ENCODE measurements at places on chromosomes 16 and 17. TPM values are rescaled to one million over a fixed set of nuclear protein-coding genes. Genes with fewer than 3 reads are reported as not detected.

The ZNF668 gene
- total RNA-seq: 20.3 TPM

The CA4 gene
- total RNA-seq: not detected

DNA sequence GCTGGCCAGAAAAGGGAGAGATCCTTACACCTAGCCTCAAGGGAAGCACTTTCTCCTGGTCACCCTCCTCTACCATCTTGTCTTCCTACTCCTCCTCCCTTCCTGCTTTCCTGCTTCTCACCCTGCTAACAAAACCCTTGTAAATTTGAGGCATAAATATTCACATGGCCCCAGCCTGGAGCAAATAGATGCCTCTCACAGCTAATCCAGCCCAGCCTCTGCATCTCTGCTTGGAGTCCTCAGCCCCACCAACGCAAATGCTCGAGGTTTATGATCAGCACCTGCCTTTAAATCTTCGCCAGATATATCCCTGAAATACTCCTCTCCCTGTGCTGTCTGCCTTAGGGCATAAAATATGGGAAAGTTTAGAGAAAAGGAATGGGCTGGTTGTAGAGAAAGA lies 205.2 kb upstream of the CDH5 start:
- no peak for DNase-seq

DNA sequence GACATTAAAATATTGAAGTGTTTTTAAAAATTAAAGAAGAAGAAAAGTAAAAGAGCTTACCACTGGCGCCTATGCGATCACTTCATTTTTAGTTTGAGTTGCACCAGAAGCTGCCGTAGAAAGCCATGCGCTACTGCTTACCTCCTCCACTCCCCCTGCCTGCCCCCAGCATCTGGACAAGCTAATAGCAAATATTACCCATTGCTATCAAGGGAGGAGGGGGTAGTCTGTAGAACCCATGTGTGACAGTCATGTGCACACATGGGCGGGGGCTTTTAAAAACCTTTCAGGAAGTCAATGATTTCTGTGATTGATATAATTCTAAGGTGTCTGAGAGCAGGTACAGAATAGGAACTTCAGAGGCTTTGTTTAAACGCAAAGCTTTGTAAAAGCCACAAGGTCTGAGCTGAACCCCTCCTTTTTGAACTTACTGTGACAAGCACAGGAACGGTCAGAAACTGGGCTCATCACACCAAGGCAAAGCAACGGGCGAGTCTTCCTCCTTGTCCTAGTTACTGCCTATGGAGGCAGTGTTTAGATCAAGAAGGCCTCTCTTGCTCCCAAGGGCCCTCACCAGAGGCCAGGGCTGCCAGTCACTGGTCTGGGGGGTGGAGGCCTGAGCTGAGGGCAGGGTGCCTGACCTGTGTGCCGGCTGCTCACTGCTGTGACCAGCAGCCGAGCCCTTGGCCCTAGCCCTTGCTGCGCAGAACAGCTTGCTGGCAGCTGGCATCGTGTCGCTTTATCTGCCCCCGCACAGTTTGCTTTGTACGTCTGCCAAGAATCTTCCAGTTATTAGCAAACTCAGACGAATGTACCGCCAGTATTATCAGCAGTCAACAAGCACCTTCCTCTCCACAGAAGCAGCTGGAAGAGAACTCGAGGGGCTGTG lies 15.0 kb downstream of the GINS2 start:
- DNase-seq: no peak

The ZNF830 gene
- 13.6 TPM for total RNA-seq

GRCh38 chr17:80955671-80956280 lies 35.9 kb upstream of the CHMP6 start:
- no peak for DNase-seq

The TMC7 gene
- not detected for total RNA-seq

The NLGN2 gene
- 0.87 TPM for total RNA-seq

DNA sequence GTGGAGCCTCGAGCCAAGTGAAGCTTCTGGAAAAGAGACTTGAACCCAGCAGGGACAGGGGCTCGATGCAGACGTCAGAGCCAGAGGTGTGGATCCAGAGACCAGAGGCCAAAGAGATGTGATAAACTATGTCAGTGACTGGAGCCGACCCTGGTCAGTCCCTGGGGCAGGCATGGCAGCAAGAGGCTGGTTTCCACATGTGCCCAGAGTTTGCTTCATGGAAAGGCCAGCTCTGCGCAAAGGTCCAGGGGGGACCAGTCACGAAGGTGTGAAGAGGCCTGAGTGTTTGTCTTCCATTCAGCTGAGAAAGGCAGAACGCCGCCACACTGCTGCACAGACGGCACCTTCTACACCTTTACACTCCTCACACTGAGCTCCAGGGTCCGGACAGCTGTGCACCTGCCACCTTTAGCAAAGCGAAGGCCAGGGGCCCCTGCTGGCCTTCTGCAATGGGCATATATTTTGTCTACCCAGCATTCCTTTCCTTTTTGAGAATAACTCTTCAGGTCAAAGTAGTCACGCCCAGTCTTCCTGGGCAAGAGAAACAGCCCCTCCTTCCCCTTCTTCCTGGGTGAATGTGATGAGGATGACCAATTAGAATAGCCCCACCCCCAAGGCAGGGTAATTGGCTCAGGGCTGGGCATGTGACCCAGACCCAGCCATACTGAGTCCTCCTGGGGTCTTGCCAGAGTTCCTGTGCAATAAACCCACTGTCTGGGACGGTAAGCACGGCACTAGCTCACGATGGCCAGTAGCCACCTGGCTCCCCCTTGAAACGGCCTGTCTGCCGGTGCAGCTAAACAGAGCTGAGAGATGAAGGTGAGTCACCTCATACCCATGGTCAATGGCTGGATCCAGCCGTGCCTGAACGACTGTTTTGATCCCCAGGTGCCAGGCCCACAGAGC lies 2.3 kb upstream of the RPH3AL start:
- DNase-seq: no peak

GRCh38 chr16:74788108-74788507 lies 13.5 kb upstream of the FA2H start:
- no peak for DNase-seq

The CHRNE gene
- total RNA-seq: 0.10 TPM

DNA sequence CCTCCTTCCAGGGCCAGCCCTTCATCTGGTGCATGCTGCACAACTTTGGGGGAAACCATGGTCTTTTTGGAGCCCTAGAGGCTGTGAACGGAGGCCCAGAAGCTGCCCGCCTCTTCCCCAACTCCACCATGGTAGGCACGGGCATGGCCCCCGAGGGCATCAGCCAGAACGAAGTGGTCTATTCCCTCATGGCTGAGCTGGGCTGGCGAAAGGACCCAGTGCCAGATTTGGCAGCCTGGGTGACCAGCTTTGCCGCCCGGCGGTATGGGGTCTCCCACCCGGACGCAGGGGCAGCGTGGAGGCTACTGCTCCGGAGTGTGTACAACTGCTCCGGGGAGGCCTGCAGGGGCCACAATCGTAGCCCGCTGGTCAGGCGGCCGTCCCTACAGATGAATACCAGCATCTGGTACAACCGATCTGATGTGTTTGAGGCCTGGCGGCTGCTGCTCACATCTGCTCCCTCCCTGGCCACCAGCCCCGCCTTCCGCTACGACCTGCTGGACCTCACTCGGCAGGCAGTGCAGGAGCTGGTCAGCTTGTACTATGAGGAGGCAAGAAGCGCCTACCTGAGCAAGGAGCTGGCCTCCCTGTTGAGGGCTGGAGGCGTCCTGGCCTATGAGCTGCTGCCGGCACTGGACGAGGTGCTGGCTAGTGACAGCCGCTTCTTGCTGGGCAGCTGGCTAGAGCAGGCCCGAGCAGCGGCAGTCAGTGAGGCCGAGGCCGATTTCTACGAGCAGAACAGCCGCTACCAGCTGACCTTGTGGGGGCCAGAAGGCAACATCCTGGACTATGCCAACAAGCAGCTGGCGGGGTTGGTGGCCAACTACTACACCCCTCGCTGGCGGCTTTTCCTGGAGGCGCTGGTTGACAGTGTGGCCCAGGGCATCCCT lies 7.4 kb downstream of the NAGLU start:
- DNase-seq: no peak

DNA sequence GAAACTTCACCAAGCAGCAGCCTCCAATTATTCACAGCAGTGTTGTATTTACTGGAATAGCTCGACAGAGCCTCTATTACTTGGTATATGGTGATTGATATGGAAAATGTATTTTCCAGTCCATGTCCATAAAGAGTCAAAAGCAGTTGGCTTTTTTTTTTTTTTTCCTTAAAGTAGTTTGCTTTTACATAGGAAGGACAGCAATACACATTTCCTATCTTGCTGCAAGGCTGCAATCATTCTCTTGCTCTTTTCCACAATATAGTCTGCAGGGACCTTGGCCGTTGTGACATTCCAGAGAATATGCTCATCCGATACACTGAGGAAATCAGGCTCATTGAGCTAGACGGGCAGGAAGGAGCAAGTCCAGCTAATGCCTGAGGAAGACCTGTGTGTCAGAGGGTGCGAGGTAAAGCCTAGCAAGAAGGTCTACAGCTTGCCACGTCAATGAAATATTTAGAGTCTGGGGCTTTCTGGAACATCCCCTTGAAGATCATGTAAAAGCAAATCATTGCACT lies 131.1 kb downstream of the ENGASE start:
- DNase-seq: no peak

The CTRL gene
- total RNA-seq: 3.6 TPM

DNA sequence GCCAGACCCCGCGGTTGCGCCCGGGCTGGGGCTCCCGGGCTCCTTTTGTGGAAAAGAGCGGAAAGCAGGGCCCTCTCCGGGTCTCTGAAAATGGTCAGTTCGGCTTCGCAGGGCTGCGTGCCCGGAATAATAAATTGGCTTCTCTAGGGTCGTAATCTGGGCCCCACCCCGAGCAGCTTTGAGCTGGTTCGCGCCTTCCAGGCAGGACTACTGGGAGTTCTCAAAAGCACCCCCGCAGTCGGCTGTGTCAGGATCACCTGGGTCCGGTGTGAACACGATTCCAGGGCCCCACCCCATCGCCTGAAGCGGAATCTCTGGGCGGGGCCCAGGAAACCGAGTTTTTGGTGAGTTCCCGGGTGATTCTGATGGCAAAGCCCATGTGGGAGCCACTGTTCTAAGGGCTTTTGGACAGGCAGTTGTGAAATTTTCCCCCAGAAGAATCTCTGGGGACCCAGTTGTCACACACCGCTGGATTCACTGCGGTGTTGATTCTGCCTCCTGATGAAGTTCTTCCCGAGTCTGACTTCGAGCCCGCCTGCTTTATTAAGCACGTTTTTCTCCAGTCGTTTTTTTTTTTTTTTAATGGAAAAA lies 77.0 kb downstream of the MRC2 start:
- DNase-seq: no peak

GRCh38 chr16:86471896-86472295 lies 38.4 kb upstream of the FOXF1 start:
- DNase-seq: no peak

The CCL1 gene
- total RNA-seq: not detected

The TP53TG3F gene
- total RNA-seq: not detected

GRCh38 chr17:7056386-7056785 lies 12.5 kb upstream of the SLC16A11 start:
- DNase-seq: no peak

DNA sequence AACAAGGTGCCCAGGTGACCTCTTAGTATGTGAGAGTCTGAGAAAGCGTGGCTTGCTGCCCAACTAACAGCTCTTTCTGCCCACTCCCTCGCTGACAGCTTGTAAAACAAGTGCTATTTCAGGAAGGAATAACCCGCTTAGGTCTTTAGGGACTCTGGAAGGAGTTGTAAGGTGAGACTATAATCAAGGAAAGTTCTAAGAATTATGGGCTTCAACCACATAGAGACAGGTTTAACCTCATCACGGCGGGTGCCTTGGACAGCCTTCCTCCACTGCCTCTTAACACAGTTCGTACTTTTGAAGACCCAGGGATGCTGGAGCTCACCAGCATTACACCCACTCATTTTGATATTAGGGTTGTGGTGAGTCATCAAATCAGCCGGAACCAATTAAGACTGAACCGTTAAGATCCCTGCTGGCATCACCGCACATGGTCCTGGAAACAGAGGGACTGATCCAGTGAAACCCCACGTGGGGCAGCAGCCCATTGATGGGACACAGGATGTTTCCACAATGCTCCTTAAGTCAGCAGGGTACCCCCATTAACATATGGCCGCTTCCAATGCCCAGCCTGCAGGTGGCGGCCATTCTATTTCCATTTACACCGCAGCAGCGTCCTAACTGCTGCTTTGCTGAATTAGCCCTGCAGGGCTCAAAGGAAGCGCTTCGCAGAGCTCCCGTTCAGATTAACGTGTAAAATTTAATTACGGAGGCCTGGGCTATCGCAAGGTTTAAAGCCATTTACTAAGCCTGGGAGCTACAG lies 176.6 kb upstream of the SDK2 start:
- DNase-seq: no peak

DNA sequence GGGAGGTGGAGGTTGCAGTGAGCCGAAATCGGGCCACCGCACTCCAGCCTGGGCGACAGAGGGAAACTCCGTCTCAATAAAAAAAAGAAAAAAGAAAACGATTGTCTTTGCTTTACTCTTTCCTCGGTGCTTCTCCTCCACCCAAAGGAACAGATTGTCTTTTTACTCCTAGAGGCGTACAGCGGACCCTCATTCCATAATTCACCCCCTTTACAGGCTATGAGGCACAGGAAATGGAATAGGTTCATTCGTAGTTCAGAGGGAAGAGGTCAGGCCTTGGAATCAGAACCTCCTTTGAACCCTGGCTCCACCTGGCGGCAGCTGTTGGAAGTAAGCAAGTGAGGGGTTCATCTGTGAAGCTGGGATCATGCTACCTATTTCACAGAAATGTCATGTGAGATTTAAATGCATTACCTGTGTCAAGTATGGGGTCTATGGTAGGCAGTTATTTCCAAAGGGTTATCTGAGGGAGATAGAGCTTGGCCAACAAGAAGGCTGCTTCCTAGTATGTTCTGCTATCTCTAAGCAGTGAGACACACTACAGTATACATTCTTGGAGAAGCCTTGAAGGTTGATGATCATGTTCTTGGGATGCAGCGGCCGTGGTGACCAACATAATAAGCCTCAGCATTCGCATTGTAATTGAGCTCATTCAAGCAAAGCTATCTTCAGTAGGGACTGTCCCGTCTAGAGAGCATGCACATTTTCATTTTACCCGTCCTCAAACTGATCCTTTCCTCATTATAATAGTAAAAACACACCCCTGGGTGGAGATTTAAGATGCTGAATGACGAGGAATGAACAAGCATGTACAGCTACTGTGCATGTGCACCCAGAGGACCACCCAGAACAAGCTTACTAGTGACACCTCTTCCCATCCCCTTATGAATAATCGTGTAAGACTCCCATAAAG lies 18.7 kb upstream of the ZNF689 start:
- DNase-seq: no peak

The CTRB2 gene
- 8.9 TPM for total RNA-seq
